A172 (cell line): ENCODE measurements at places on chromosomes 3 and 15.

- DNase-seq = peak; percentile 99
These were observed 39.3 kb downstream of the BDH1 start for GRCh38 chr3:197516517-197516889.

- no peak for DNase-seq
These were observed 79.2 kb downstream of the SRGAP3 start for GRCh38 chr3:9169956-9170850.

- no peak for DNase-seq
These were observed 147.7 kb downstream of the CD47 start for GRCh38 chr3:107942951-107943749.

DNA sequence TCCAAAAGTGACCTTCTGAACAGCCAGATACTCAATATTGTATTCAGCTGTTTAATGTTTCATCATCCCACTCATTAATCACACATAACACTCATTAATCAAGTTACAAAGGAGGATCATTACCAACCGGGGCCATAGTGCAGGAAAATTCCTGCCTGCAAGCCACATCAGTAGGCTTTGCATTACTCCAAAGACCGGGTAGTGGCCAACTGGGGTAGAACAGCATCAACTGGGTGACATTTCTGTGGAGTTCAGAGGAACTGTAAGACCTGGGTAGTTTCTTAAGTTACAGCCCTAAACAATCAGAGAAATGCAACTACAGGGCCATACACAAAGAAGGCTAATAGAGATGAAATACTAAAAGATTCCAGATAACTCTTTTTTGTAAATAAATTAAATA lies 253.1 kb downstream of the WDR72 start:
- no peak for DNase-seq
